ENCODE measurements at places on chromosomes 12 and 14.

DNA sequence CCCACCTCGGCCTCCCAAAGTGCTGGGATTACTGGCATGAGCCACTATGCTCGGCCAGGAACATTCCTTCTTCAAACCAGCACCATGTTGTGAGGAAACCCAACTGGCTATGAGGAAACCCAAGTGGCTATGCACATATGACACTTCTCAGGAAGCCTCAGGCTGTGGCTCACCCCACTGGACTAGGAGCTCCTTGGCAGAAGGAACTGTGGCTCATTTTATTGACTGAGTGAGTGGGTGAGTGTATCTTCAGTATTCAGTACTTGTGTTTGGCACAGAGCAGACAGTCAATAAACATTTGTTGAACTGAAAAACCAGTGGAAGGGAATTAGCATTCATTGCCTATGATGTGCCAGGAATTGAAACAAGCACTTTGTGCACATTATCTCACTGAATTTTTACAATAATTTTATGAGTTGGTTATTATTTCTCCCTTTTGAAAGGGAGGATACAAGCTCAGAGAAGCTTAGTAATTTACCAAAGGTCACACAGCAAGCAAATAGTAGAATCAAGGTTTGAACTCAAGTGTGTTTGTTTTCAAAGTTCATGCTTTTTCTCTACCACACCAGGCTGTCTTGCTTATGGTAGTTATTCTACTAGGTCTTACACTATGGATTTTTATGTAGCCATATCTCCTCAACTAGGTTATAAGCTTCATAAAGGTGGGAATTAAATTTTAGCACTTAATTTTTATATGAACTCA is 121.6 kb downstream of the VEZT start:
- DNase-seq, result no peak

DNA sequence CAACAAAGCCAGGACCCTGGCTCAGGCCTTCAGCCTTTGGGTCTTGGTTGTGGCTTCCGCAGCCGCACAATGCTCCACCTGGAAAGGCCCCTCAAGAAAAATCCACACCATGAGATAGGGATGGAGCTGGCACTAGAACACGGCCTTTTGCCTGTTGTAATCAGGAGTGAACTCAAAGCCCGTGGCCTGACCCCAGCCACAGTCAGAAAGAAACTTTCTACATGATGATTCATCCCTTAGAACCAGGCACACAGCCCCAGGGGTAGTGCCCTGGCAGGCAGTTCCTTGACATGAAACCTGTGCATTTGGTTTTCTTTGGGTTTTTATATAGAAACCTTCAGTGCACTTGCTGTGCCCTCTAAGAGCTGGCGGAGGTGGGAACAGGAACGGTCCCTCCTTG is 5.1 kb downstream of the CLMN start:
- DNase-seq, result no peak

GRCh38 chr14:100336618-100337530 is 13.7 kb downstream of the SLC25A47 start:
- no peak for DNase-seq

- DNase-seq, result no peak
These were observed 10.9 kb downstream of the KMT2D start for GRCh38 chr12:49049566-49050224.

DNA sequence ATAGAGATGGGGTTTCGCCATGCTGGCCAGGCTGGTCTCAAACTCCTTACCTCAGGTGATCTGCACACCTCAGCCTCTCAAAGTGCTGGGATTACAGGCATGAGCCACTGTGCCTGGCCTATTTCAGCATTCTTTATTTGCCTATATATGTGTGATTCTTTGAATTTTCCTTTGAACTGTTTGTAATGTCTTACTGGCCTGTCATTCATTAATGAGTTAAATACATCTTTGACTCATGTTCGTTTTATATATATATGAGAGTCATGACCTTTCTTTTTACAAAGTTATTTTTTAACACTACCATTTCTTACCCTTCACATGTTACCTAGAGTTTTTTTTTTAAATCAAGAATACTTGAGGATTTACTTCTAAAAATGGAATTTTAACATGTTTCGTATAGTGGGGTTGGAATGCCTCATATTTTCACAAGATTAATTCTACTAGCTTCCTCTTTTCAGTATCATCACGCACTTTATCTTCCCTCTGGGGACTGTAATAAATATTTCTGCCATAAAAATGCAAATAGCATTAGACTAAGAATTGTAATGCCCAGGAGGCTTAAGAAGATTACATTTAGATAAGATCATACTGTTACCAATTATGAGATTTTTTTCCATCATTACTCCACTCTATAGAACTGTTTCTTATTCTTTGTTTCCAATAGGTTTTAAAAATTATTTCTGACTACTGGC is 66.7 kb downstream of the NTN4 start:
- DNase-seq, result no peak

GRCh38 chr12:99287136-99287535 is 360.4 kb upstream of the GARIN6 start:
- DNase-seq, result no peak

DNA sequence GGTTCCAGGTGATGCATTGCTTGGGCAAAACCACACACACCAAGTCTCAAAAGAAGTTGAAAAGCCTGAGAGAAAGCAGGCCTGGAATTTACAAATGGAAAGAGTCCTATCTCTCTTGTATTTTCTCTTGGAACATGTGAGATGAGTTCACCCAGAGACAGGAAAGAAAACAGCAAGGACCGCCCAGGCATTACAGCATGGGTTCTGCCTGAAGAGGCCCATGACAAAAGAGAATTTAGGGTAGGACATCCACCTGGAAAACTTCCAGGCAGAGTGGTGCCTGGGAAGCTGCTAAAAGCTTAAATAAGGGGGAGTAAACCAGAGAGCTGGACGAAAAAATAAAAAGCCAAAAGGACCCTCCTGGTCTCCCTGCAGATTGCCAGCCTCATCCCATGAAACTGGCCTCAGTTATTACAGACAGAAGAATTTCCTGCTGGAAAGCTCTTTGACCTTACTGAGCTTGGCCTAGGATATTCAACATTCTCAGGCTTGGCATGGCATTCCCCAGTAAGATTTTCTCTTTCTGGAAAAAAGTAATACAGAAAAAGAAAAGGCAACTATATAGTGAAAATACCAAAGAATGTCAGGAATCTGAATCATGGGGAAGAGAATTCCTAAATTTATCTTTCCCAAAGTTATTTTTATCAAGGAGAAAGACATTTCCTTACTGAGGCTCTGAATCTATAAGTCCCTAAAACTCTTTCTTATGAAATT is 121.3 kb upstream of the NUDT4 start:
- DNase-seq, result no peak

GRCh38 chr12:5511644-5512600 is 80.0 kb downstream of the NTF3 start:
- no peak for DNase-seq

DNA sequence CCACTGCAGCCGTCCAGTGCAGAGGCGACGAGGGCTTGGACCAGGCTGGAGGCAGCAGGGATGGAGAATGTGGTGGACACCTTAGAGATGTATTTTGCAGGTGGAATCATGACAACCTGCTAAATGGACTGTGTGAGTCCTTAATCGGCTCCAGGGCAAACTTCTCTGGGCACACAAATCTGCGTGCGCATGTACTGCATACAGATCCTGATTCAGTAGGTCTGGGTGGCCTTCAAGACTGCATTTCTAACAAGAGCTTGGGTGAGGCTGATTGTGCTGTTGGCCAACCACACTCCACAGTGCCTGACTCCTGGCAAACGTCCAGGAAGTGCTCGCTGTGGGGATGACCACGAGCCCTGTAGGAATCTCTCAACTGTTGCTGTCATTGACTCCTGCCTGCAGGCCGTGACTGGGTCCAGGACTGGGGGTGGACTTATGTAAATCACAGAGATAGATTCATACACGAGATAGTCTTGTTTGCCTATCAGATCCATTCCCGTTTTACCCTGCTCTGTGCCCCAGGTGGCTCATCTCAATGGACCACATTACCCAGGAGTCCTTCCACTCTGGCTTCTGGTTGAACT is 27.2 kb downstream of the JDP2 start:
- no peak for DNase-seq

- no peak for DNase-seq
These were observed 7.7 kb downstream of the TNFAIP2 start for GRCh38 chr14:103130965-103131364.

GRCh38 chr12:121560392-121561008 is 20.3 kb downstream of the KDM2B start:
- no peak for DNase-seq

DNA sequence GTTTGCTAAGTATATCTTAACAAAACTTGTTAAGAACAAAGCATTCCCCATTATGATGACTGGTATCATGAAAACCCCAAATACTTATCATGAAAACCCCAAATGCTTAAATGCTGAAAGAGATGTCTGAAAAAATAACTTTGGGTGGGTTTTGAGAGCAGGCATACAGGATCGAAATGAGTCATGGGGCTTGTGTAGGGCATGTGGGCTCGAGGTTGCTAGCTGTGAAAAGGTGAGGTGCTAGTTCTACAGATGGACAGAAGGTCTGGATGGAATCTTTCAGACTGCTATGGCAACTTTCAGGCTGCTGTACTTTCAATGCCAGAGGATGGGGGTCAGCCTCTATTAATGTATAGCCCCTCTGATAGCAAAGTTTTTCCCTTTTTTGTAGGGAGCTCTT is 167.8 kb upstream of the MDGA2 start:
- no peak for DNase-seq

DNA sequence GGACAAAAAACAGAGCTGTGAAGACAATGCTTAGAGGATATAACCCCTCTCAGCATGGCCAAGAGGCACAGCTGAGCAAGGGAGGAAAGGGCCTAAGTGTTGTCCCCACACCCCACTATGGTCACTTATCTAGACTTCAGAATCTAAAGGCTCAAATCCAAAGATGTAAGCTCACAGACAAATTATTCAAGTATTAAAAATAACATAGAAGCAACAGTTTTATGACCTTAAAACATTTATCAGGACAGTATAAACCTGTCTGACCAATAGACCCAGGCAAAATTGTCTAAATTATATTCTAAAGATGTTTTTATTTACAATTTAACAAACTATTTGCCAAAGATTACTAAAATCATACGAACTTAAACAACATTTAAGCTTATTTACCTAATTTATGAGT is 28.1 kb upstream of the PRICKLE1 start:
- no peak for DNase-seq

GRCh38 chr12:84701041-84701440 is 211.6 kb downstream of the SLC6A15 start:
- DNase-seq, result no peak

DNA sequence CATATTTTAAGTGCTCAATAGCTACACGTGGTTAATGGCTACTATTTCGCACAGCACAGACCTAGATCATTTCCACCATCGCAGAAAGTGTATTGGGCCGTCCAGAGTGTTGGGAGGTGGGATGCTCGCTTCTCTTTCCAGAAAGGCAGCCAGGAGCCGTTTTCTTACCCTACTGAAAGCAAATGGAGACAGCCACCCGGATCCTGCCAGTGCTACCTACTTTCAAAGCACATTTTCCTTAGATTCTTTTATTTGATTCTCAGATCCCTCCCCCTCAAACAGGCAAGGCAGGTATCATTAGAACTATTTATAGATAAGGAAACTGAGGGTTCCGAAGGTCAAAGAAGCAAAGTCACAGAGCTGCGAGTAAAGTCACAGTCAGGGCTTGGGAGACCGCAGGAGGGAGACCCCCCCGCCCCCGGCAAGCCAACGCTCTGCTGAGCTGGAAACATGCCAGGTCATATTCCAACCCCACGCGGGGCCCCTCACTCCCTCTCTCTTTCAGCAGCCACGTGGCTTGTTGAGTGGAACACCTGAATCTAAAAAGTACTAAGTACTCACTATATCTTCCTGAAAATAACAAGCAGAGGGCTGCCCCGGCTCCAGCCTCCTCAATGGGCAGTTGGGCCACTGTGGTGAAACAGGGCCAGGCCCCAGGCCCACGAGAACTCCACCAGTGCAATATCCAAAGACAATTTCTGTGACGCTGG is 36.2 kb downstream of the PRIMA1 start:
- DNase-seq, result no peak

DNA sequence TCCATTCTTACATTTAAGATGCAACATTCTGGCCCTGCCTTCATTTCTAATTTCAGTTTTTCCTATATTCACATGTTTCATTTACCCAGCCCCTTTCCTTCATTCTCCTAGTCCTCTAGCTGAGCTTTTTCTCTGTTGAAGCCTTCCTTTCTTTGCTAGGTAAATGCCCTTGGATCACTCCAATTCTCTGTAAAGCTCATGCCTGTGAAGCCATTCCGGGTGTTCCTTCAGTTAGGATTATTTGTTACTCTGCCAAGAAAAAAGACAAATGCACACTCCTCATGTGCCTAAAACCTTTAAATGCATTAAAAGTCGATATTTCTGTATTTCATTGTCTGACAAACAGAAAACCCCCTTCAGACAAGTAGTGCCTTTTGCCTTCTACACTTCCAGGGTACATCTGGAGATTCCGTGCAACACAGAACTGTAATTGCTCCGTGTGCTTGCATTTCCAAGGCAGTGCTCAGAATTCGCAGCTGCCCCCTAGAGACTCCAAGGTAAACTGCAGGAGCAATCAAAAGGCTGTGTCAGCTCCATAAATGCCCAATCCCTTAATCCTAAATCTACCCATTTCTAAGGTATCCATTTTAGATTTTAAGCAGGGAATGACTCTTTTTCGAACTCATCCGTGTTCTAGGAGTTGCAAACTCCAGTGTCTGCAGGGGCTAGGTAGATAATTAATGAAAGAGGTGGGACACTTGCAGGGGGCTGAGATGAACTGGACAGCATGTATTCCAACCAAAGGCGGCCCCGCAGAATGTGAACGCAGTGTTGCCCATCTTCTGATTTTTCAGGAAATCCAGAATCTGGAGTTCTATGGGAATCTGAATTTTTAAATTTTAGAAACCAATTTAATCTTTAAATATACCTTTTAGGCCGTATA is 320.2 kb downstream of the GRIN2B start:
- DNase-seq, result peak; percentile 6

GRCh38 chr12:48296586-48297282 is 54.0 kb downstream of the ZNF641 start:
- DNase-seq, result no peak

- DNase-seq, result no peak
These were observed 130.3 kb downstream of the CEP83 start for GRCh38 chr12:94329366-94329765.

- DNase-seq, result no peak
These were observed 217.1 kb downstream of the AKAP6 start for GRCh38 chr14:32546246-32546645.

GRCh38 chr12:66863276-66863675 is 184.4 kb upstream of the GRIP1 start:
- no peak for DNase-seq

DNA sequence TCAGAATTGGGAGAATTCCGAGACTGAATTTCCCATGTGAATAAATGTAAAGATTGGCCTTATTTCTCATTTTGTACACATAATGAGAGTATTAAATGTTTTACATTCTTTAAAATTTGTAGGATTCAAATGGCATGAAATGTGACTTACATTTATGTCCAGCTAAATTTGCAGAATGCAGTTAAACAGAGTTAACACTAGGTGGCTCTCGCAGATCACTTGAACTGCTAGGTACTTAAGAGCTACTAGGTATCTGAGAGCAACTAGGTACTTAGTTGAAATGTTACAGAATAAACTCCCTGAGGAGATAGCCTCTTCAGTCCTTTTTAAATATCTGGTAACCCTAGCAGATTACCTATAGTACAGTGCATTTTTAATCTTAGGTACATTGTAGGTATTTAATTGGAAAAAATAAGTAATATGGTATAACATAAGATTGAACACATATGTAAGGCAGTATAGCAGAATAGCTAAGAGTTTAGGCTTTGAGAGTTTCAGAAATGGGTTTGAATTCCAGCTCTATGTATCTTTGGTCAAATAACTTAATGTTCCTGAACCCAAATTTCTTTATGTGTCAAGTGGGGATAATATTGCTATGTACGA is 73.8 kb downstream of the KIAA0586 start:
- DNase-seq, result peak; percentile 41
